ENCODE measurements at places on chromosomes 6 and 20.

- no peak for DNase-seq
These were observed 294.4 kb downstream of the KCNQ5 start for GRCh38 chr6:72916298-72916697.

DNA sequence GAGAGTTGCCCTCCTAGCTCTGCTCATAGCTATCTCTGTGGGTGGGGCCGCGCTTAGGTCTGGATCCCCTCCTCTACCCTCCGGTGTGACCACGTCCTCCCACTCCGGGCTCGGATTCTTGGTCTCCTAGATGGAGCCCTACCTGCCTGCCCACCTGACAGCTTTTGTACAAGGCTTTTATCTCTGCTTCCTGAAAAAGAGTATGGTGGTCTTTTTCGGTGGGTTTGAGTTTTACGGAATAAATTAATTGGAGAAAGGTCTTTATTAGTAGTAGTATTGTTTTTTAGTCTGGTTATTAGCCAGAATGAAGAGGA lies 773 bp downstream of the SMAP1 start:
- no peak for DNase-seq

DNA sequence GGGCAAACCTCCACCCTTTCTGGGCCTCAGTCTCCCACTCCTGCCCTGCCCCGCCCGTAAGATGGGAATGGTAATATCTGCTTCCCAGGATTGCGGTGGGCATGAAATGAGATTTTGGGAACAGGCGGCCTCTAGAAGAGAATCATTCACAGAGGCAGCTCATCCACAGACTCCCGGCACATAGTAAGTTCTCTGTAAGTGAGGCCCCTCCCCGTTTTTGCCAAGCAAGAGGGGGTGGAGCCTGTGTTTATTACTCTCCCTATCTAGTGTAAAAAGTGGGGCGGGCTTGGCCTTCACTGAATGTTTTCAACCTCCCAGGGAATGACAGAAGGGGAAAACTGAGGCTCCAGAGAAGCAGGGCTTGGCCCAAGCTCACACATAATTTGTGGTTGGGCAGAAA lies 20.0 kb downstream of the SUN5 start:
- no peak for DNase-seq

DNA sequence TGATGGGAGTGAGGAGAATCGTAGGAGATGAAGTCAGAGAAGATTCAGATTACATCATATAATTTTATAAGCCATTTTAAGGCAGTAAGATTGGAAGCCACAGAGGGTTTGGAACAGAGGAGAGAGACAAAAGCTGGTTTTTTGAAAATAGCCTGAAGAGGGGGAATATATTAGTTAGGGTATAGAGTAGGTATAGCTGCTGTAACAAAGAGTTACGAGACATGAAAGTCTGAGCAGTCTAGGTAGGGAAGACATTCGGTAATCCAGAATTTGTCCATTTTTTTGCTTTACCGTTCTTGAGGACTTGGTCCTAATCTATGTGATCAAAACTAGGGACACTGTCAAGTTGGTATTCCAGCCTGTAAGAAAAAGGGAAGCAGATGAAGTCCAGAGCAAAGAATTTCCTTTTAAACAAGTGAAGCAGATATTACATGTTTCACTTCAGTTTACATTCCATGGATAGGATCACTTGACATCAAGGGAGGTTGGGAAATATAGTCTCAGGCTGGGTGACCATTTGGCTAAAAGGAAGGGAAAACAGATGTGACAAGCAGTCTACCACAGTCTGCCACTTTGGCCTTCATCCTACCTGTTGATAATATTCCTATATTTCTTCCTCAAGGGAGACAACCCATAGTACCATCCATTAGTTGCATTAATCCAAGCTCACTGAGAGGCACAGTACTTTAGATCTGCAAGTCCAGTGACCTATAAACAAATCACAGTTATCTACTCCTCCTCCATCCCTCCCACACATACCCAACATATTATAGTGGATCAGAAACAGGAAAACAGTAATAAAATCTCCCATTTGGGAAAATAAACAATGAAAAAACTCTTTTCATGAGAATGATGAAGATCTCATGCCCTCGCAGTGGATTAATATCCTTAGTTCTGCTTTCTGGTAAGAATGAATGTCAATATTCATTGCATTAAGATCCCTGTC lies 10.2 kb downstream of the FAM135A start:
- no peak for DNase-seq

GRCh38 chr6:136226027-136226673 lies 24.0 kb downstream of the MTFR2 start:
- no peak for DNase-seq

- no peak for DNase-seq
These were observed 43.4 kb downstream of the ZHX3 start for GRCh38 chr20:41274152-41274551.

GRCh38 chr20:62949153-62949821 lies 3.2 kb upstream of the SLC17A9 start:
- DNase-seq: no peak

DNA sequence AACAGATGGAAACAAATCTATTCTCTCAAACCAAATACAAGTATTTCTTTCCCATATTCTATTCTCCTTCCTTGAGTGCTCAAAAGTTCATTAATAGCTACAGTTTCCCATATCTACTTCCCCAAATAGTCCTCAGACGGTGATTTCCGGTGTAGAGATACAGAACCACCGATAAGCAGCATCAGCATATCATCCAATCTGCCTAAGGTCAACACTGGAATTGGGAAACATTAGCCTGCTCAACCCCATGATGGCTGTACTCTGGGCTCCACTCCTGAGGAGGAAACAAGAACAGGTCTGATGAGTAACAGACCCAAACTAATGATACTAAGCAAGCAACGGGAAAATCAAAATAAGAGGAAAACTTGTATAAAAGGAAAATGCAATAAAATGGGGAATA lies 115.6 kb downstream of the EPB41L2 start:
- no peak for DNase-seq

DNA sequence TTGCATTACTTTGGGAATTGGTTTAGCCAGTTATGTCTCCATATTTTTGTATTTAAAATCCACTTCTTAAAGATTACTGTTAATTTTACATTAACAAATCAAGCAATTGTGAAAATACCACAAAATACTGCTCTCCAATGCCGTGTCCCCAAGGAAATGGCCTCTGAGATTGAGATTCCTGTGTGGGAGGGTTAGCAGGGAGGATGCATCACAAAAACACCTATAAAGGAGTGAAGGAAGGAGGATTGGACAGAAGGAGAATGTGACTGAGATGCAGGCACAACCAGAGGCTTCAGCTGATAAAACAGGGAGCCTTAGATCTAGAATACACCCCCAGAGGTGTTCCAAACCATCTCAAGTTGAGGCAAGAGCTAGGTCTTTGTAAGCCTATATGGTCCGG lies 34.2 kb upstream of the NKAIN2 start:
- no peak for DNase-seq

- no peak for DNase-seq
These were observed 686 bp downstream of the ZGPAT start for GRCh38 chr20:63708301-63709148.

GRCh38 chr20:4794846-4795245 lies 73.1 kb downstream of the PRND start:
- no peak for DNase-seq

- no peak for DNase-seq
These were observed 90.8 kb upstream of the ELOVL5 start for GRCh38 chr6:53439556-53439955.

- DNase-seq: no peak
These were observed 120.8 kb upstream of the PTPN1 start for GRCh38 chr20:50389438-50389807.

- no peak for DNase-seq
These were observed 11.2 kb upstream of the MRPS18A start for GRCh38 chr6:43698584-43699349.

DNA sequence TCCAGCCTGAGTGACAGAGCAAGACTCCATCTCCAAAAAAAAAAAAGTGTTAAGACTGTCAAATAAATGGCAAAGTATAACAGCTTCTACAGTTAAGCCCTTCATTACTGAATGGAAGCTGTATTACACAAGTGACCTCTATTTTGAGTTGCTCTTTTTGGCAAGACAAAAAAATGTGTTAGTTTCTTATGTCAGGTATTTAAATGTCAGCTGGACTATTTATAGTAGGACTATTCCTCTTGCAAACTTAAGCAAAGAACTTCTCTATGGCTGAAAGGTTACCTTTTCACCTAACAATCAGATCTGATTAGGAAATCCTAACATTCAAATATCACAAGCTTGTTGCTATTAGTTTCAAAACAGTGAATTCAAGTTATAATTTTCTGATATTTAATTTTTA lies 12.4 kb downstream of the UBE2V1 start:
- DNase-seq: no peak

DNA sequence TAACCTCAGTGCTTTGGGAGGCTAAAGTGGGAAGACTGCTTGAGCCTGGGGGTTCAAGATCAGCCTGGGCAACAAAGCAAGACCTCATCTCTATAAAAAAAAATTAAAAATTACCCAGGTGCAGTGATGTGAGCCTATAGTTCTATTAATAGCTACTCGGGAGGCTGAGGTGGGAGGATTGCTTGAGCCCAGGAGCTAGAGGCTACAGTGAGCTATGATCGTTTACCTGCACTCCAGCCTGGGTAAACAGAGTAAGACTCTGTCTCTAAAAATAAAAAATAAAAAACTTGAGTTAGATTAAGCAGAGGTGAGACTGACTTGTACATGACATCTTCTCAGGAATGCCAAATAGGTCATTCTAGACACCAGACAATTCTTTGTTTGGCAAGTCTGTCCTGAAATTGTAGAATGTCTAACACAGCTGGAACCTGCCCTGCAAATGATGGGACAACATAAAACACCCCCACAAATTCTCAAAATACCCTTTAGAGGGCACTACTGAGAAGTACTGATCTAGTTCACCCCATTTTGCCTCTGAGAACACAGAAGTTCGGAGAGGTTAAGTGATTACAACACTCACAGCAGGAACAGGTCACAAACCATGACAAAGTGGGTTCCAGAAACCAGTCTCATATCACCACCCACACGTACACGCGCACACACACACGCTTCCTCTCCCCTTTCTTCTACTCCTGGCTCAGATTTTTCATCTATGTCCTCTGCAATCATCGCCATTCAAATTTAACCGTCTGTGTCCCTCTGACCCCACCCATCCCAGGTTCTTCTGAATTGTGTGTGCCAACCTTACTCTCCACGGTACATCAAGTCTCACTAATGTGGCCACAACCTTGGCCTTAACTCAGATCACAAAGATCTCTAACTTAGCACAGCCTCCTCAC lies 38.3 kb downstream of the ARHGAP18 start:
- DNase-seq: no peak

DNA sequence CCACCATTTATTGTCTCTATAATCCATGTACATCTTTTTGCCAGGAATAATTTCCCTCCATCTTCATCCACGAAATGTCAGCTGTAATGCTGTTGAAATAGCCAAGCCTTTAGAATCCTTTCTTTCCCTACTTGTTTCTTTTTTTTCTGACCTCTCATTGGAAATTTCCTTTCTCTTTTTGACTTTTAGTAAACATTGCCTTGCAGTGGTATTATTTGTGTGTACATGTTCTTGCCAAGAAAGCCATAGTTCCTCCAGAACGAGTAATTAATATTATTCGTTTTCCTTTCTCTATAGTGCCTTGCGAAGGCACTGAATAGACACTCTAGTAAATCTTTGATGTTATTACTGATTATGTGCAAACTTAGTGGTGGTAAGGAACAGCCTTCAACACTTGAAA lies 282.2 kb downstream of the GJA1 start:
- DNase-seq: no peak

GRCh38 chr6:161452241-161452640 lies 178.4 kb upstream of the AGPAT4 start:
- no peak for DNase-seq

GRCh38 chr6:149154261-149154821 lies 163.2 kb upstream of the TAB2 start:
- no peak for DNase-seq

DNA sequence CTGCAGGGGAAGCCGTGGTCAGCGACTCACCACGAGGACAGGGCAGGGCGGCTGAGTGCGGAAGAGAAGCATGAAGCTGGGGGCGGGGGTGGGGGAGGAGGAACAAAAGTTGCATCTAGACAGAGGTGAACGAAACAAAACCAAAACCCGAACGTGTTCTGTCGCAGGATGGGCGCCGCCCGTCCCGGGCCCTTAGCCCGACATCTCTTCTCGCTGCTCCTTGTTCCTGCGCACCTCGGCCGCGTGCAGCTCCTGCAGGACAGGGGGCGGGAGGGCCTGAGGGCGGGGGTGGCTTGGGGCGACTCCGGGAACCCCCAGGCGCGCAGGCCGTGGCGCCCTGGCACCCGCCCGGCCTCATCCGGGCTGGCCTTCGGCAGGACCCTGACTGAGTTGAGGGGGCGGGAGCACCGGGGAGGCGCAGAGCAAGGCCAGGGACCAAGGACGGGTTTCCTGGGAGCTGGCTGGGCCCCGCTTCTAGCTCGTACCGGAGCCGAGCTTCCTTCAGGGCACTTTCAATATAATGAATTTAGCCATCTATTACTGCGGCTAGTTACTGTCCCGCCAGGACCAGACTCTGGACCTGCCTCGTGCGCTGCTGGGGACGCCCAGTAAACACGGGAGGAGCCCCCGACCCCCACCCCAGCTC lies 12.0 kb downstream of the STMN3 start:
- DNase-seq: no peak

DNA sequence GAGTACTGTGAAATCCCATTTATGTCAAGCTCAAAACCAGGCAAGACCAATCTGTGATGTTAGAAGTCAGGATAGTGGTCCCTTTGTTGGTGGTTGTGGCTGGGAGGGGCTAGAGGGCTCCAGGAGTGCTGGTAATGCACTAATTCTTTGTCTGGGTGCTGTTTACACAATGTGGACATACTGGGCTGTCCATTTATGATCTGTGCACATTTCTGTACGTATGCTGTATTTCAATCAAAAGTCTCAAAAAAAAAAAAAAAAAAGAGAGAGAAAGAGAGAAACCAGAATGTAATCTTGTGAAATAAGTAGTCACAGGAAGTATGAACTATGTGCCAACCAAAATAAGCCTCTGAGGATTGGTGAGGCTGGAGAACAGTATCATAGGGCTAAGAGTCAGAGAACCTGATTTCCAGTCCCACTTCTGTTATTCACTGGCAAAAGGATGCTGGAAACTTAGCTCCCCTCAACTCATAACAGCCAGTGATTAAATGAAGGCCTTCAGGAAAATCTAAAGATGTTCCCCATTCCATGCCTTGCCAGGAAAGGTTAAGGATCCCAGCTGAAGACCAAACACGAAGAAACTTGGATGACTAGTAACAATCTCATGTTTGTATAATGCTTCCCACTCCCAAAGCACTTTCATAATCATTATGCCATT lies 19.6 kb upstream of the TRAM2 start:
- no peak for DNase-seq

DNA sequence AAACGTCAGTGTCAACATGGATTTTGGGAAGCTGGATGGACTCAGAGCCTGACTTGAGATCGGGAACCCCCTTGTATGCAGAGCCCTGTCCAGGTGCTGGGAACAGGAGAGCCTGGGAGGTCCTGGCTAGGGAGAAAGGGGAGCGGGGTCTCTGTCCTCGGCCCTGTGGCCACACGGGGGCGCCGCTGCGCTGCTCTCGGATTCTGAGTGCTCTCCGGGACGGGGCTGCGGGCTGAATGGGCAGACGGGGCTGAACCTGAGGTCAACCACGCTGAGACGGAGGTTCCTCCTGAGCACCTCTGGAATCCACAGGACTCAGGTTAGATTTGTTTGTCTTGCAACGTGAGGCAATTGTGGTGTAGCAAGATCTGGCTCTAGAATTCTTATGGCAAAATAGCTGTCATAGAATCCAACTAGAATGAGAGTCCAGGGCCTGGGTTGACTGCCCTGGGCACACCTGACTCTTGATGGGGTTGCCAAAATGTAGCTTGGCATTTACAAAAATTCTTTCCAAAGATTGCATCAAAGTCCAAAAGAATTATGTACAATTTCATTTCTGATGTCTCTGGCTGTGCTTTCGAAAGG lies 20.6 kb upstream of the HLA-F start:
- no peak for DNase-seq

Measured in NCI-H1436 treated with DMSO at 0.1 percent for 48 hours (cell line).